NCI-H226 (cell line): ENCODE measurements at places on chromosomes 1 and 21.

- DNase-seq: no peak
Measured at GRCh38 chr1:156577550-156577949, 2.0 kb upstream of the TTC24 start.

DNA sequence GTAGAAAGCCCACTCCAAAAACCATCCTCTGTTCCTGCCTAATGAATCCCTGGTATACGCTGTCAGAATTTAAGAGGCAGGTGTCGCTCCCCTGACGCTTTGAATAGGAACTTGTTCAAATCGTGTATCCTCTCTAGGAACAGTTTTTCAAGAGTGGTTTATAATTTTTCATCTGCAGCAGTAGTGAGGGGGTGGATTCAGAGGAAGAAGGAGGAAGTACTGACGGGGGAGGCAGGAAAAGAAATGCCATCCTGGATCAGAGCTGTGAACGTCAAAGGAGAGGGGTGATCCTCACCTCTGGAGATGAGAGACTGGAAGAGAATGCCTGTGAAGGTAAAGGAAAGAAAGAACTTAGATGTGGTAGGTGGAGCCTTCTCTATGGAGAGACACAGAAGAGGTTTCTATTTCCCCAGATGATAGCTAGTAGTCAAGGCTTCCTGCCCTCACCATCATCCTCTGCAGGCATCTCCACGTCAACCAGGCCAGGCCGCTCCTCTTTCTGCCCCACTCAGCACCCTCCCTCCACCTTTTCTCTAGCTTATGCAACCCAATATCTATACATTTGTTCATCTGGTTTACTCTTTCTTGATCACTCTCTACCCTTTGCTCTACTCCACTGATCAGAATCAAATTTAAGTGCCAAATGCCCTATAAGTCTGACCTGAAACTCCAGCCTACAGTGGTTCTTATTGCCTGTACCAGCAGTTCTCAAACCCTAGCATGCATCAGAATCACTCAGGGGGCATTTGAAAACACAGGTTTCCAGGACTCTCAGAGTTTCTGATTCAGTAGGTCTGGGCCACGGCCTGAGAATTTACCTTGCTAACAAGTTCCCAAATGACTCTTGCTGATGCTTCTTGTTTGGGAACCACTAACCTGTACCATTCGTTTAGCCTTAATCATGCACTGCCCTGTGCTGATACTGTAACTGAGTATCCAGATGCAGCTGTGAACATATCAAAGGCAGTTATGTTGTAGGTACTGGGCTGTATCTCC is 13.1 kb upstream of the BCL9 start:
- no peak for DNase-seq

GRCh38 chr1:226981386-226981817 is 41.3 kb downstream of the COQ8A start:
- no peak for DNase-seq

DNA sequence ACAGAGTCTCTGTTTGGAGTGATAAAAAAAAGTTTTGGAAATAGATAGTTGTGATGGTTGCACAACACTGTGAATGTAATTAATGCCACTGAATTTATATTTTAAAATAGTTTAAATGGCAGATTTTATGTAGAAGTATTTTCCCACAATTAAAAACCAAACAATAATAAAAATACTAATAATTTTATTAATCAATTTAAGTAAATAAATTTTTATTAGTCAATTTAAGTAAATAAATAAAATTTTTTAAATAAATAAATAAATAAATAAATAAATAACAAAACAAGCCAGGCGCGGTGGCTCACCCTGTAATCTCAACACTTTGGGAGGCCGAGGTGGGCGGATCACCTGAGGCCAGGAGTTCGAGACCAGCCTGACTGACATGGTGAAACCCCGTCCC is 4.9 kb upstream of the KDF1 start:
- DNase-seq: no peak

DNA sequence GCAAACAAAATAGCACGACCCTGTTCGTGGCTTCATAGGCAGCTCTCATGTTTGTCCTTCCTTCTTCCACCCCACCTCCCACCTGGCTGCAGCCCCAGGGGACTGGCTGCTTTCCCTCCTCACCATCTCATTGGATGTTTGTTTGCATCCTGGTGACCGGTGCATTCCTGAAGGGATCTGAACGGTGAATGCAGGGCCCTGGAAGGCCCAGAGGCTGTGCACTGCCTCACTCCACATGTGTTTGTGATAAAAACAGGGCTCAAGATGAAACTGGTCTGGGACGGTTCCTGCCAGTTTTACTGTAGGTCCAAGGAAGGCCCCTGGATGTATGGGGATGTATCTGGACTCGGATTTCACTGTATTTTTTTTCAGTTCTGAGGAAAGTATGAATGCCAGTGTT is 42.8 kb downstream of the CNN3 start:
- DNase-seq: no peak

GRCh38 chr1:55363268-55363667 is 148.1 kb upstream of the USP24 start:
- DNase-seq: no peak

GRCh38 chr1:23249787-23250454 is 32.6 kb upstream of the HTR1D start:
- no peak for DNase-seq
